ENCODE measurements at places on chromosomes 6 and 20.

- DNase-seq, result no peak
These were observed 342.8 kb downstream of the FOXA2 start for GRCh38 chr20:22241609-22242008.

DNA sequence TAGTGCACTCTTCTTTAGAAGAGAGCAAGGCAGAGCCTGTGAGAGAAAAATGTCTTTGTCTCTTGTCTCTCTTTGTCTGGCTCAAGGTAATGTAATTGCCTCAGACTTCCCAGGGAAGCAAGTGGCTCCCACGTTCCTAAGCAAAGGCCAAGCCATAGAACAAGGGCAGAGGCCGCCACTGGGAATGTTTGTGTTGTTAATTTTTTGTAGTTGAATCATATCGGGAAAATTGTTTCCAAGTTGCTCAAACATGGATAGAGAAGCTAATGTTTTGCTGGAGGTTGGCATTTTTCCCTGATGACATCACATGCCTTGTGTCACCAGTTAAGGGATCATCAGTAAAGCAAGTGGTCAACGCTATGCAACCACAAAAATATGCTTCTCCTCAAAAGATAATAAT lies 211.5 kb upstream of the FOXA2 start:
- no peak for DNase-seq

DNA sequence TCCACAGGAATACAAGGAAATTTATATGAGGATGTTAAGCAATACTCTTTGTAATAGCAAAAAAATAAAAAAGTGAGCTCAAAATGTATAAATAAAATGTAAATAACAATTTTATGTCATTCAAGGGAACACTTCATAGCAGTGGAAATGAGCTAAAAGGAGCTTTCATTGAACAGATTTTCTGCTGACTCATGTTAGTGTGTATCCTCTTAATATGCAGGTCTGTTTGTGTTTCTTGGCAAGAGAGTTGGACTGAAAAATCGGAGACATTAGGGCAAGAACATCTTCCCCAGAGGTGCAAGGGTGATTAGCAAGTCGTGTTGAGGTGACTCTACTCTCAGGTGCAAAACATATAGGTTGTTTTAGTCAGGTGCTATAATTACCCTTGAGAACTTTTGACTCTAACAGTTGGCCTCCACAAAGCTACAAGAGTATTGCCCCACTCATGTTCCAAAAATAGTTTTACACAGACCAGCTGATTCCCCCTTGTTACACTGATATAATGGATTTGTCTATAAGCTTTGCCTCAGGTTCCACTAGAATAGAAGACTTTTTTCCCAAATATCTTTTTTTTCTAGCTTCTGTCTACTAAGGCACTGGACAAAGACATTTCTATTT lies 702.9 kb downstream of the TENT5A start:
- DNase-seq, result peak; percentile 11

GRCh38 chr6:94045099-94045829 lies 625.9 kb upstream of the EPHA7 start:
- DNase-seq, result no peak

- no peak for DNase-seq
These were observed 188.9 kb downstream of the KCNQ5 start for GRCh38 chr6:72810571-72811280.

DNA sequence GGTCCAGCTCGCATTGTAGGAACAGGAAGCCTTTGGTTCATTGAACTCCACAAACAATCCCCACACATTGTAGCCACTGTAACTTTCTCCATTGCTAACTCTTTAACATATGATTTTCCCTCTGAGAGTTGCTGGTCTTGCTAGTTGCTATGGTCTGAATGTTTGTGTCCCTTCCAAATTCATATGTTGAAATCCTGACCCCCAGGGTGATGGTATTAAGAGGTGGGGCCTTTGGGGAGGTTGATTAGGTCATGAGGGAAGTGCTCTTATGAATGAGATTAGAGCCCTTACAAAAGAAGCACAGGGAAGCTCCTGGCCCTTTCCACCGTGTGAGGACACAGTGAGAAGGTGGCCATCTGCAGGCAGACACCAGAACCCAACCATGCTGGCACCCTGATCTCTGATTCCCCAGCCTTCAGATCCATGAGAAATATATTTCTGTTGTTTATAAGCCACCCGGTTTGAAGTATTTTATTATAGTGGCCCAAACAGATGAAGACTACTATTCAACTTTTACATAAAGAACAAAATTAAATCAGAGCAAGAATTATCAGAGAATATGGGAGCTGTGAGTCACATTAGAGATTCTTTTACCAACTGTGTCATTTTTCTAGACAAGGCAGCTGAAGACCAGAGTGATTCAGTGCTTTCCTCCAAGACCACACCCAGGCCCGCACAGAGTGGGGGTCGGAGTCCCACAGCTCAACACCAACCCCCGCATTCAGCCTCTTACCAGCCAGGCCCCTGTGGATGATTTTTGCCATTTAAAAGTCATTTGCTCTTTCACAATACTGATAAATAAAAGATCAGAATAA lies 143.0 kb downstream of the SAMD5 start:
- peak; percentile 14 for DNase-seq
